ENCODE measurements at places on chromosomes 6 and 20.

- peak; percentile 62 for DNase-seq
Observed at GRCh38 chr6:111721753-111722154, 116.1 kb upstream of the TRAF3IP2 start.

GRCh38 chr6:122766256-122766655, 13.3 kb upstream of the FABP7 start:
- DNase-seq: no peak

DNA sequence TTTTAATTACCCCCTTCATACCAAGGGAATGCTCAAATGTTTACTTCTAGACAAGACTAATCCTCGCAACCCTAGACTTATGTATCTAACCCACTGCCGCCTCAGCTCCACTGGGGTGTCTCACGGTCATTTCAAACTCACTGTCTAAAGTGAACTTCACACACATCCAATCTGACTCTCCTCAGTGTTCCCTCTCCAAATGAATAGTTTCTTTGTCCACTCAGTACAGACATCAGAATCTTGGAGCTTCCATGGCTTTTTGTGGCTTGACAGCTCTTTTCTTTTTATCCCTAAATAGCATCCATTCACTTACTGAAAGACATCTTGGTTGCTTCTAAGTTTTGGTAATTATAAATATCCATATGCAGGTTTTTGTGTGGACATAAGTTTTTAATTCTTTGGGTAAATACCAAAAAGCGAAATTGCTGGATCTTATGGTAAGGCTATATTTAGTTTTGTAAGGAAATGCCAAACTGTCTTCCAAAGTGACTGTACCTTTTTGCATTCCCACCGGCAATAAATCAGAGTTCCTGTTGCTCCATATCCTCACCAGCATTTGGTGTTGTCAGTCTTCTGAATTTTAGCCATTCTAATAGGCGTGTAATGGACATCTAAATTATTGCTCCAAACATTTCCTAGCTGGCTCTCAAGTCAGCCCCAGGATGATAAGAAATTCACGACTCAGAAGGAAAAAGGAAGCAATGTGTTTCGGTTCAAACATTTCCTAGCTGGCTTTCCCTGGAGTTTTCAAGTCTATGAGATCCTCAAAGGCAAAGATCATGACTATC, 73.1 kb downstream of the DNAAF9 start:
- DNase-seq: no peak

- no peak for DNase-seq
Observed at GRCh38 chr6:119065382-119065781, 13.1 kb downstream of the FAM184A start.
